ENCODE measurements at places on chromosomes 11 and 22.

GRCh38 chr11:120715239-120715638 lies 203.7 kb downstream of the GRIK4 start:
- no peak for DNase-seq

- no peak for DNase-seq
These were observed 12.9 kb upstream of the CRKL start for GRCh38 chr22:20904008-20904979.

DNA sequence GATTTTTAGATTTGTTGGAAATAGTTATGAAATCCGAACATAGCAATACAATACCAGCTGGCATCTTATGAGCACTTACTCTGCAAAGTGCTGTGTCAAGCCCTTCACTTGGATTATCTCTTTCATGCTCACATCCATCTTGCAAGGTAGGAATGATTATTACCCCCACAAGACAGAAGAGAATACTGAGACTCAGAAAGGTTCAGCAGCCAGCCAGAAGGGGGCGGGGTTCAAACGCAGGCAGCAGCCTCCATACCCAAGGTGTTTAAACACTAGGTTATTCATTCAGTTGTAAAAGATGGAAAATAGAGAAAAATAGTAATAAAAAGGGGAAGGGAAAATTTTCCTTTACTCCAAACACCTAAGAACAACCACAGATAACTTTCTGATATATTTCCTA lies 158.5 kb downstream of the CCDC34 start:
- DNase-seq: no peak

DNA sequence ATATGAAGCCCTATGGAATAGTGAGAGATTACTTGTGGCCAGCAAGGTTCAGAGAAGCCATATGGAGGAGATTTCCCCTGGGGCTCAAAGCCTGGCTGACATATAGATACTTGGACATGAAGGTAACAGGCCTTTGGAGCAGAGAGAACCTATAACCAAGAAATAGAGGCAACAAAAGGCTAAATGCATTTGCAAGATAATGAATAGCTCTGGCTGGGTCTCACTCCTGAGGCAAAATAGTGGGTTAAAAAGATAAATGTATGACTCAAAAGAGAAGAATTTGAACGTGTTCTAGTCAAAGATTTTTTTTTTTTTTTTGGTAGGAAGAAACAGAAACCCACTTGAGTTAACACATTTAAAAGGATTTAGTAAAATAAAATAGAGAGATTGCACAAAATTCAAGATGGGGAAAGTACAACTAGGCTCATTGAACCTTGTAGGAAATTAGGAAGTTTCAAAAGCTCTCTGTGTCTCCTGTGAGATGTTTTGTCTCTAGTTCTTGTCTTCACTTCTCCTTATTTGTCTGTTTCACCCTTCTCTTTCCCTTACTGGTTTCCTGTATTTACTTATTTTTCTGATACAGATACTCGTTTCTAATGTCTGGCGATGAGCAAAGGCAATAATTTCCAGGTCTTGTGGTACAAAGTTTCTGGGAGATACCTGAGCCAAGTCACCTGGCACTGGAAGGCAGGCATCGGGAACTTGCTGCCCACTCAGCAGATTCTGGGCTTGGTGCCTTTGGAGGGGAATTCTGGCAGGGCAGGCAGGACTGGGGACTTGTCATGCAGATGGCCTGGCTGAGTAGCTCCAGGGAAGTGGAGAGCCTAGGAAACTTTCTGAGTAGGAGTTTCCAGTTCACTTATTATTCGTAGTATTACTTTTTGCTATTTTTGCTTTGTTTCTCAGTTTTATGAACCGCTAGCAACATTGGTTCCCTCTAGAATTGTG lies 49.2 kb upstream of the SESN3 start:
- DNase-seq: no peak

GRCh38 chr11:11146830-11147229 lies 206.2 kb downstream of the CSNK2A3 start:
- DNase-seq: no peak

GRCh38 chr11:113401718-113402117 lies 14.1 kb downstream of the ANKK1 start:
- DNase-seq: no peak

DNA sequence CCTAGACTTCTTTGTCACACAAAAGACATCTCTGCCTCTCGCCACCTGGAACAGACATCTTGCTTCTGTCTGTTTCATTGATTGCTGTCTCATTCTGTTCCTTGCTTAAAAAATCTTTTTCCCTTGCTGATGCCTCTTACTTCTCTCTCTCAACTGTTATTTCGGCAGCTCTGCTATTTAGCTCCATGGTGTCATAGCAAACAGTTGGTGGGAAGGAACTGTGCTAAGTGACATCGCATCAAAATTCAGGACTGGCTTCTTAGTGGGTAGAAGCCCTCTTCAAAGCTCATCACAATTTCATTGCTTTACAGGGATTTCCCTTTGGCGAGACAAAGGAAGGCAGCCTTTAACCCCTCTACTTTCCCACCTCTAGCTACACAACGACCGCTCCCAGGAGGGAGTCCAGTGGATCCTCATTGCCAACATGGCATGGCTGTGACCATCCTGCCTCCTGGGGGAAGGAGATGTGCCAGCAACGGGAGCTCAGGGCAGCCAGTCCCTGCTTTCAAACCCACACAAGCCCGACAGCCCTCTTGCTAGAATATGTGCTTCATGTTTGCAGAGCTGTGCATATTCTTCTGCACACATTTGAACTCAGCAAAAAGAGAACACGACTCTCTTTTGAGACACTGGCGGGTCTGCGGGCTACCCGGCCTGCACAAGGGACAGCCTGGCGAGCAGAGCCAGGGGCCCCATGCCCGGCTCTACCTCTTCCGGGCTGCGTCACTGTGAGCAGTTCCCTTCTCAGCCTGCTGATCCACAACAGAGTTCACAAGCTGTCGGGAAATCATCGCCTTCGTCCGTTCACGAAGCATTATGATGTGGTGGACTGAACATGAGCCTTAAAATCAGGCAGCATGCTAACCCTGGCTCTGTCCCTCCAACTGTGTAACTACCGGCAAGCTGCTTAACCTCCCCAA lies 51.1 kb upstream of the JAM3 start:
- DNase-seq: no peak

DNA sequence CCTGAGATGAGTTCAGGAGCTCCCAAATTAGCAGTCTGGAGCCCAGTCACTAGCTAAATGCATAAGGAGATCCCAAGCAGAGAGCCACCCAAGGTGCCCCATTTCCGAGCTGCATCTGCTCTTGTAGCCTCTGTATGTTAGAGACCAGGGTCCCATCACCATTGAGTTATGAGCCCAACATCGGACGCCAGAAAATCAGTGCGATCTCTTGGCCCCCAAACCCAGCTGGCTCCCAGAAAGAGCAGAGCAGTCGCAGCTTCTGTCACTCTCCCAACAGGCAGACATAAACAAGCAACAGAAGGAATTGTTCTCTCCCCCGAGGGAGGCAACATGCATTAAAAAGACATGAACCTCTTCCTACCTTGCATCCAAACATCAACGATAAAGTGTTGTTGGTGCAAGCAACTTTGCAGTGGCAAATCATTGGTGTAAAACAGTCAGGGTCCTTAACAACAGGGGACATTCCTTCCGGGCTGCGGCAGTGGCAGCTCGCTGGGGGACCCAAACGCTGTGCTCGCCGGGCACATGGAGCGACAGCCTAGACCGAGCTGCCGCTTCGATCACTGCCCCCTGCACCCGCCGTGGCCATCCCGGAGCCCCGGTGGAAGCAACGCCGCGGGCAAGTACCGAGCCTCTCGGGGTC lies 907.1 kb downstream of the DLG2 start:
- DNase-seq: peak; percentile 51

DNA sequence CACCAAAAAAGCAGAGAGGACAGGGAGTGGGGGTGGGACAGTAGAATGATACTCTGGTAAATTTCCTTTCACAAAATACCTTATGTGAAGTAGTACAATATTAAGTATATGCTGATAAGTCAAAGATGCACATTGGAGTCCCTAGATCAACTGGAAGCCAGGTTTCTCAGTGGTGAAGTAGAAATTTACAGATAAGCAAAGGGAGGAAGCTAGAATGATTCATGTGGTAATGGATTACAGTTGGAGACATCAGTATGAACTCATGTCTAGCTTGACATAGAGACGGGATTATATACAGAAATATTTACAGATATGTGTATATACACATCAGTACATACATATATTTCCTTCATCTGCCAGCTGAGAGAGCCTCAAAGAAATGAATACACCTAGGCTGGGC lies 21.5 kb downstream of the PLEKHB1 start:
- DNase-seq: no peak

GRCh38 chr11:125333354-125334073 lies 162.6 kb downstream of the FEZ1 start:
- no peak for DNase-seq

DNA sequence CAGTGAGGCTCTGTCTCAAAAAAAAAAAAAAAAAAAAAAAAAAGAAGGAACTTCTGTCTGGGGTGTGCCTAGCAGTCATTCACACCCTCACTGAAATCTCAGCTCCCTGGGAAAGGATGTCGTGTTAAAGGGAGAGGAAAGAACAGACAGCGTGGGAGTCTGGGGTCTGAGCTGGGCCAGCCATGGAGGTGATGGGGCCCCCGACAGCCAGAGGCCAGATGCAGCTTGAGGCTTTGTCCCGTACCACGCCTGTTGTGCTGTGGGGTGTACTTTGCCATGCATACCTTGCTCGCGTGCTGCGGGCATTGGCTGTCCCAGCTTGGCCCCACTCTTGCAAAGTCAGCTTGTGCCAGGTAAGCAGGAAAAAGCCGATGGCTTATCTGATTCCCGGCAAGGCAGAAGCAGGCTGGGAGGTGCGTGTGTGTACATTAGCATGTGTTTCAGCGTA lies 4.6 kb downstream of the SYT12 start:
- DNase-seq: no peak

GRCh38 chr22:28969401-28970168 lies 86.2 kb downstream of the ZNRF3 start:
- DNase-seq: no peak

- no peak for DNase-seq
These were observed 25.5 kb downstream of the DRD2 start for GRCh38 chr11:113449743-113450142.

Data from left forelimb (tissue), 1 donor.